ENCODE measurements at places on chromosomes 6 and 20.

- DNase-seq = peak; percentile 93
These were observed 6.1 kb downstream of the SYNGAP1 start for GRCh38 chr6:33425668-33426577.

GRCh38 chr20:35395728-35396127 is 16.0 kb downstream of the UQCC1 start:
- no peak for DNase-seq

GRCh38 chr6:121135425-121135824 is 198.9 kb downstream of the TBC1D32 start:
- DNase-seq = no peak

DNA sequence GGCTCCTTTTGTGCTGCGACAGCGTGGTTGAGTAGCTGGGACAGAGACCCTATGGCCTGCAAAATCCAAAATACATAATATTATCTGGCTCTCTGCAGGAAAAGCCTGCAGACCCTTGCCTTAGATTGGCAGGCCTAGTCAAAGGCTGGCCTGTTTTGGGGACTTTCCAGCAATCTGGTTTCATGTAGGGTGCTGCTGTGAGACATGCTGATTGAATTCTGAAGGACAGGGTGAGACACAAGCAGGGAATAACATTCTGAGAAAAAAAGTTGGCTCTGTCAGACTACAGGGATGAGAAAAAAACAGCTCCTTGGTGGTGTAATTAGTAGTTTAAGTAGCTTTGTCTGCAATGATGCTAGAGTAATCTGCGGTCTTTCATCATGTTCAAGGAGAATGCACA is 402.7 kb upstream of the AGPAT4 start:
- no peak for DNase-seq

DNA sequence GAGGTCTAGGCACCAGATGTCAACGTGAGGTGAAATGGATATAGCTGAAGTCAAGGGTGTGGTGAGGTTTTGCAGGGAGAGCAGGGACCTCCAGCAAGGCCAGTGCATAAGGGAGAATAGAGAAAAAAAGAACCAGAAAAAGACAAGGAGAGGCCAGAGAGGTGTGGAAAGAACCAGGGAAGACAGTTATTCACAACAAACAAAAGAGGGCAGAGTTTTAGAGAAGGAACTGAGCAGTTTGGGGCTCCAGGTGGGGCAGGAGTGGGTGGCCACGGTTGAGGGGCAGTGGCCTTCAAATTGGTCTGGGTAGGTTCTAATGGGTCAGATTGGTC is 11.6 kb upstream of the NQO2 start:
- DNase-seq = no peak

GRCh38 chr6:86871681-86872080 is 65.6 kb upstream of the HTR1E start:
- no peak for DNase-seq

- DNase-seq = no peak
These were observed 43.8 kb downstream of the ERMARD start for GRCh38 chr6:169795196-169795595.

DNA sequence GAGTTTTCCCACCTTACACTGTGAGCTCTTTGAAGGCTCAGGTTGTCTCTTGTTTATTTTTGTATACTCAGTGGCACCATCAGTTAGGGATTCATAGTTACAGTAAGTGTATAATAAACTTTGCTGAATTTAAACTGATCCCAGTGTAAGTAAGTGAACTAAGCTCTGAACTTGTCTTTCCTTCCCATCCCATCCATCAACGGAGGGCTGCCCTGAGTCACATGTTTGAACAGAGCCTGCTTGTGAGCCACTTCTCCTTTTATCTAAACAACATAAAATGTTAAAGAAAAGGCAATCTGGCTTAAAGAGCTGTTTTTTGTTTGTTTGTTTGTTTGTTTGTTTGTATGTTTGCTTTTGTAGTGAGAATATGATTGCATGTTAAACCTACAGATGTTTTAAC is 185.7 kb upstream of the MARCKS start:
- DNase-seq = no peak

DNA sequence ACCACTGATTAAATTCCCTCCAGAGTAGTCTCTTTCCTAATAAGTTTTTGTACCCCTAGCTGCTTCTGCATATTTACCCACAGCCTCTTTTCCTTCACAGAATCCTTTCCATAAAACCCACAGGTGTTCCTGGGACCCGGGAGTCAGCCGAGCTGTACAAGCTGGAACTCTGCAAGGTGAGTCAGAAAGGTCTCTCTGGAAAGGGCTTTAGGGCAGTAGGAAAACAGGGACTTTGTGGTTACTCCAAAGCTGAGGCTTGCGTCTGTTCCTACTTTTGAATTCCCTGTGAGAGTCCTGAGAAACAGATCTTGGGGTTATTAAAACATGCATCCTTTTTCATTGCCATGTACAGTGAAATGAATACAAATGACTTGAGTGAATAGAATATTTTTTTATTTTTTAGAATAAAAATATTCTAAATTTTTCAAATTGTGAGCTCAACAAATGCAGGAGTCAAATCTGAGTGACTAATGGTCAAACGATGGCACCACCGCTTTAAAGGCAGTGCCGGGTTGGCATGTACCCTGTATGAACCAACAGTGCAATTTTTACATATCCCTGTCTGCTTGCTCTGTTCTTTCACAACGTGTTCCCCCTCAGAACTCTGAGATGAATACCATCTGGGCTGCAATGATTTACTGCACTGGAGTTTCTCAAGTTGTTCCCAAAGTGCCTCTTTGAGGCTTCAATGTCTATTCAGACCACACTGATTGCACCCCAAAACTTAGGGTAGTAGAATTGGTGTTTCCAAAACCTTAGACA is 78.4 kb downstream of the GFRAL start:
- DNase-seq = no peak

GRCh38 chr20:21701171-21701876 is 4.1 kb upstream of the PAX1 start:
- DNase-seq = no peak

- DNase-seq = no peak
These were observed 23.1 kb downstream of the HS3ST5 start for GRCh38 chr6:114319749-114320148.

- DNase-seq = no peak
These were observed 404.6 kb upstream of the OPRM1 start for GRCh38 chr6:153634416-153634815.

DNA sequence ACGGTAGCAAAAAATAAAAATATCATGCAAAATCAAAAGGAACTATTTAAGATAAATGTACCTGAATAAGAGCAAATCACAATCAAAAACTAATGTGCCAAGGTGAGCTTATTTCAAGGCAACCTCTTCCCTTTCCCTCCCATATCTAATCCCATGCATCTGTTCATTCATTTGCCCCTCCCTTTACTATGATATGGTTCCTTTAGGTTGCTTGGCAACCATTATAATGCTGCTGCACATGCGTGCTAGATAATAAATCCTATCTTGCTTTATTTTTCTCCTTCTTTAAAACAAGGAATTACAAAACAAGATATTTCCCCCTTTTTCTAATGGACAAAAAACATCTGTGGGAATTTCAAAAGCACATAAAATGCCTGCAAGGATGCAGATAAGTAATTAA is 318.2 kb upstream of the POU3F2 start:
- no peak for DNase-seq

DNA sequence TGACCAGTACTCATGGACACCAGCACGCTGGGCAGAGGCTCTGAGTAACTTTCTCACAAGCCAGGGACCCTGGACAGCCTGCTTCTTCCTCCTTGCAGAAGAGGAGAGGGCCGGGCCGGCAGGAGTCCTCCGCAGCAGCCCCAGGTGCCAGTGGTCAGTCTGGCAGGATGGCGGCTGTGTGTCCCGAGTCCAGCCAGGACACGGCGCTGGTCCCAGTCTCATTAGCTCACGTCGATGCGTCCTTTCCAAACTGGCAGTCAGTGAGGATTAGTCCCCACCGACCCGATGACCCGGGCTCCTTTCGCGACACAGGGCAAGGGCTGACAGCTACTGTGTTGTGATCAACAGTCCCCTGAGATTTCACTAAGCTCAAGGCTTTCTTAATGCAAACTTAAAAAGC is 267.0 kb downstream of the TAF4 start:
- no peak for DNase-seq

DNA sequence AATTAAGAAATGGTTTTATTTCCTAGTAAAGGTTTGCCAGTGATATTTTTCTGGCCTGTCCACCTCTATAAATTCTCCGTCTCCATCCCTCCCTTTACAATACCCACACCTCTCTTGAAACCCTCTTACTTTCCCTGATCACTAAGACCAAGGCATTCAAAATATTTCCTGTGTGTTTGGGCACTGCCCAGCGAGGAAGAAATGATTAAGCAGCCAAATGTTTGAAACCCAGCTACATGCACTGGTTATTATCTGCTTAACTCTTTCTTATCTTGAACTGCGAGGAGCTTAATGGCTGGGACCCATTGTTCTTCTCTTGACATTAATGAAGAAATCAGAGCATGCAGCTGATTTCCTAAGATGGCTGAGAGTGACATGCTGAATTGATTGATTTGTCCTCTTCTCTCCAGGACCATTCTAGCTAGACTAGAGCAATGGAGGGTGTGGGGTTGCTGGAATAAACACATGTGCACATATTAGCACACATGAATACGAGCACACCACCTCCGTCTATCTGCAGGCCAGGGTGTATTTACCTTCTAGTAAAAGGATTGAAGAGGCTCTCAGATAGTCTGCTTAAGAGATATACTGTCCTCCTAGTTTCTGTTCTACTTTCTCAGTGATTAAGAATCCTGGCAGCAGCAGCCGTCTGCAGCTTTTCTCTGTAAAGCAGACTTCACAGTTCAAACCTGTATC is 46.1 kb upstream of the PRDM1 start:
- DNase-seq = no peak

GRCh38 chr6:80690551-80691131 is 584.2 kb downstream of the BCKDHB start:
- no peak for DNase-seq

- no peak for DNase-seq
These were observed 877.3 kb upstream of the MAP3K7 start for GRCh38 chr6:91464201-91464600.

Data from Caco-2 (cell line).